Placental pericyte (primary cell): ENCODE measurements at places on chromosomes 5 and 9. TPM values are rescaled to one million over a fixed set of nuclear protein-coding genes. Genes with fewer than 3 reads are reported as not detected.

The SPEF2 gene
- total RNA-seq: 2.6 and 2.7 TPM in 2 replicates

The NRG2 gene
- 0.22 and 1.0 TPM in 2 replicates for total RNA-seq

The DBN1 gene
- 125 and 151 TPM in 2 replicates for total RNA-seq

The PPWD1 gene
- total RNA-seq: 29.8 and 38.1 TPM in 2 replicates

The ZDHHC21 gene
- total RNA-seq: 10.1 and 12.7 TPM in 2 replicates

The ZDHHC11 gene
- 2.4 and 2.9 TPM in 2 replicates for total RNA-seq

The PCDHGC4 gene
- total RNA-seq: 4.4 and 5.0 TPM in 2 replicates

The GRXCR2 gene
- not detected in 2 replicates for total RNA-seq

The EGFLAM gene
- 3.3 and 10.1 TPM in 2 replicates for total RNA-seq

The C9orf153 gene
- under 0.01 and 0.14 TPM in 2 replicates for total RNA-seq

The CCL27 gene
- not detected in 2 replicates for total RNA-seq

The ADAMTS19 gene
- total RNA-seq: 1.6 and 32.2 TPM in 2 replicates

The PCDHB10 gene
- 0.22 and 0.43 TPM in 2 replicates for total RNA-seq

The ZSWIM6 gene
- 9.2 and 12.7 TPM in 2 replicates for total RNA-seq
